Central memory CD4-positive, alpha-beta T cell (primary cell): ENCODE measurements at places on chromosomes 4 and X.

- DNase-seq: no peak
Measured at GRCh38 chr4:77797239-77797638, 21.9 kb downstream of the CNOT6L start.

GRCh38 chr4:19187691-19188090, 1064.0 kb upstream of the SLIT2 start:
- DNase-seq: no peak

- DNase-seq: no peak
Measured at GRCh38 chrX:119523664-119524184, 41.5 kb downstream of the STEEP1 start.

DNA sequence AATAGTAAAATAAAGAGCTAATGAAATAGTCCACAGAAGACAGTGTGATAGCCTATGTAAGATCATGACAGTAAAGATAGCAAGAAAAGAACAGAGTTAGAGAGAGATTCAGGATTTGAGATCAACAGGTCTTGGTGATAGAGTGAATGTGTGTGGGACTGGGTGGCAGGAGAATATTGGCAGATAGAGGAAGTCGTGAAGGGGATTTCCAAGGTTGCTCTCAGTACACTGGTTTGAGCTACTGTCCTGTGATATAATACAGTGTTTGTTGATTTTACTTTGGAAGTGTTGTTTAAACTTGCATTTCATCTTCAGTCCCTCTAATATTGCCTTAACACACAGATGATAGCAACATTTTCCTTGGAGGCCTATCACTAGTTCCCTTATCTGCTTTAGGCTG, 44.1 kb downstream of the DTHD1 start:
- peak; percentile 25 for DNase-seq

- DNase-seq: no peak
Measured at GRCh38 chrX:46298821-46299220, 246.4 kb downstream of the ZNF674 start.

DNA sequence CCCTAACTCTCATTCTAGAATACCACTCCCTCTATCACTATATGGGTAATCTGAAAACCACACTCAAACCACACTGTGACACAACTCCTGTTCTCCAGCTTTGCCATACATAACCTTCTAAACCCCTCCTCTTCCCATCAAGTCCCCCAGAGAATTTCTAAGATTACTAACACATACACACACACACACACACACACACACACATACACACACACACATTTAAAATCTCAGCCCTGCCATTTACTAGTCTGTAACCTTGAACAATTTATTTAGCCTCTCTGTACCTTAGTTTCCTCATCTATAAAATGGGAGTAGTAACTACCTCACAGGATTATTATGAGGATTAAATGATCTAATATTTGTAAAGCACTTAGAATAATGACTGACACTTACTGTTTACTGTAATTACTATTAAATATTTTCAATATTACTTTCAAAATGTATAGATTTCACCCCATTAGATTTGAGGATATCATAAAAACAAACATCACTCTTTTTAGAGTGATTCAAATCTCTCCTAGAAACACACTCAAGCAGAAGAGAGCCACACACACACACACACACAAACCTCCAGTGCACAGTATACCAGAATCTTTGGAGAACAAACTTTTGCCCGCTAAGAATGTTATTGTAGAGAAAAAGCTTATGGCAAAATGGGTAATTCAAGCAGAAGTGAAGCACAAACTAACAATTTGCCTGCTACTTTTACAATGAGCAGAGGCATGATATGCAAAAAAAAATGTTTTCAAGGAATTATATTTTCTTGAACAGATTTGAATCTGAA, 3.8 kb downstream of the ANKRD50 start:
- DNase-seq: no peak

- DNase-seq: no peak
Measured at GRCh38 chrX:125378770-125379169, 59.1 kb downstream of the TEX13C start.

DNA sequence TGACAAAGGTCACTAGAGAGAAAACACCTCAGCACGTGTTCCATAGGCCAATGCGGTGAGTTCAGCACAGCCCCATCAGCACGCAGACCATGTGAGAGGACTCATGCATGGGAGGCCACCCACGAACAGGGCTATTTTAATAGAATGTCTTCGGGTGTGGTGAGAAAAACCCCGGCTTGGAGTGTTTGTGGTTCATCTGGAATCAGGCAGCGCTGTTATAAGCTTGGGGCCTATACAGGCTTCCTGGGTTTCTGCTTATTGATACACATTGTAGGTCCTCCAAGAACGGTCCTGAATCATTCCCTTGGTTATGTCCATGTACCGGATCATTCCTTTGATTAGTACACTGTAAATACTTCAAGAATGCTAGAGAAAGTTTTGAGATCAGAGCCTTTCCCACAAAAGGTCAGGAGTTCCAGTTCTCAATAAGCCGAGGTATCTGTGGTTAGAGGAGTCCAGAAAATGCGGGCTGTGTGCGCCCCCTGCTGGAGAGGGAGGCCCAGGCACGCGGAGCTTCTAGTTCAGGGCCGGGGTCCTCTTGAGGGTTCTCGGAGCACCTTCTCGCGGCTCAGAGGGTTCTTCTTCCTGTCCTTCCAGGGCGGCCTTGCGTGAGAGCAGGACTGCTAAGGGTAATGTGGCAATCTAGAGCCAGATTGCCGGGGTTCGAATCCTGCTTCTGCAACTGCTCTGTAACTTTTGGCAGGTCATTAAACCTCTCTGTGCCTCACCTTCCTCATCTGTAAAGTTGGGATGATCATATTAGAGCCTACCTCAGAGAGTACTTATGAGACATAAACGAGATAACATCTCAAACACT, 51.8 kb downstream of the TLR10 start:
- peak; percentile 71 for DNase-seq

GRCh38 chr4:163111588-163111987, 55.1 kb downstream of the NAF1 start:
- DNase-seq: no peak

- DNase-seq: peak; percentile 9
Measured at GRCh38 chrX:71053217-71053621, 14.9 kb downstream of the SNX12 start.

- peak; percentile 63 for DNase-seq
Measured at GRCh38 chrX:70755850-70756249, 152.7 kb downstream of the TEX11 start.

GRCh38 chrX:79065696-79066095, 78.8 kb upstream of the GPR174 start:
- DNase-seq: no peak

- DNase-seq: no peak
Measured at GRCh38 chr4:184729946-184730345, 4.0 kb downstream of the CENPU start.

DNA sequence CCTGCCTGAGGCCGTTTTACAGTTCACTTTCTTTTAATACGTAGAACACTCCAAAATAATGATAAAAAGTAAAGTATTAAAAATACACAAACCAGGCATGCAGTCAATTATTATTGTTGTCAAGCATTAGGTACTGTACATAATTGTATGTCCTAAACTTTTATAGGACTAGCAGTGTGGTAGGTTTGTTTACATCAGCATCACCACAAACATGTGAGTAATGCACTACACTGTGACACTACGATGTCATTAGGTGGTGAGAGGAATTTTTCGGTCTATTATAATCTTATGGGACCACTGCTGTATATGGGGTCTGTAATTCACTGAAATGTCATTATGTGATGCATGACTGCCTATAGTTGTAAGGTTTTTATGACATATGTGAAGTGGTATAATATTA, 149.5 kb upstream of the SH3RF1 start:
- DNase-seq: no peak

GRCh38 chr4:153409924-153410501, 56.1 kb upstream of the TMEM131L start:
- DNase-seq: no peak

DNA sequence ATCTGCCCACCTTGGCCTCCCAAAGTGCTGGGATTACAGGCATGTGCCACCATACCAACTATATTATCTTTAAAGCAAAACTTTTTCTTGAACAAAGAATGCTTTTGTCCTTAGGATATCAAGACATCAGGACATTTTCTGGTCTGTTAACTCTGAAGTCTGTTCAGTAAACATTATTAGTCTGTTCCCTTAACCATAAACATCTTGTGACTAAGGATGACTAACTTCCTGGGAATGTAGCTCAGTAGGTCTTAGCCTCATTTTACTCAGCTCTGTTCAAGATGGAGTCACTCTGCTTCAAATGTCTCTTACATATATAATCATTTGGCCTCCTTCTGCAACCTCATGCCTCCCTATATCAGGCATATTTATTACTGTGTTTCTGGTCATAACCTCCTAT, 122.9 kb downstream of the UBE2NL start:
- no peak for DNase-seq
